ENCODE measurements at places on chromosomes 13 and 19.

DNA sequence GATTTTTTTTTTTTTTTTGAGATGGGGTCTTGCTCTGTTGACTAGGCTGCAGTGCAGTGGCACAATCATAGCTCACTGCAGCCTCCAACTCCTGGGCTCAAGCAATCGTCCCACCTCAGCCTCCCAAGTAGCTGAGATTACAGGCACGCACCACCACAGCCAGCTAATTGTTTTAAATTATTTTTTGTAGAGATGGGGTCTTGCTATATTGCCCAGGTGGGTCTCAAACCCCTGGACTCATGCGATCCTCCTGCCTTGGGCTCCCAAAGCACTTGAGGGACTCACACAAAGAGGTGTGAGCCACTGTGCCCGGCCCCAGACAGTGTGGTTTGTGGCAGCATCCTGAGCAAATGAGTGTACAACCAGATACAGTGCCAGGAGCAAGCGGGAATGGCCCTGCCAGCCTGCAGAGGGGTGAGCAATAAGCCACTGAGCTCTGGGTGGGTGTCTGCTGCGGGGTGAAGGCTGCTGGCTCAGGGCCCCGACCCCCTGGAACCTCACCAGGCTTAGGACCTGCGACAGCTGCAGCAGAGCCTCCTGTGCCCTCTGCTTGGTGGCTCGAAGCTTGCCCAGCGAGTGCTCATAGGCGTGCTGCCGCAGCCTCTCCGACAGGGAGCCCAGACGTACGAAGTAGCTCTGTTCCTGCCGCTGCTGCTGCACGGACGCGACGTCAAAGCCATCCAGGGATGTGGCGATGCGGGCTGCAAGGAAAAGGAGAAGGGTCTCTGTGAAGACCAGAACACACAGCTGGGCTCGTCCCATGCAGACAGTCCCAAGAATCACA lies 15.9 kb upstream of the TICAM1 start:
- no peak for DNase-seq

DNA sequence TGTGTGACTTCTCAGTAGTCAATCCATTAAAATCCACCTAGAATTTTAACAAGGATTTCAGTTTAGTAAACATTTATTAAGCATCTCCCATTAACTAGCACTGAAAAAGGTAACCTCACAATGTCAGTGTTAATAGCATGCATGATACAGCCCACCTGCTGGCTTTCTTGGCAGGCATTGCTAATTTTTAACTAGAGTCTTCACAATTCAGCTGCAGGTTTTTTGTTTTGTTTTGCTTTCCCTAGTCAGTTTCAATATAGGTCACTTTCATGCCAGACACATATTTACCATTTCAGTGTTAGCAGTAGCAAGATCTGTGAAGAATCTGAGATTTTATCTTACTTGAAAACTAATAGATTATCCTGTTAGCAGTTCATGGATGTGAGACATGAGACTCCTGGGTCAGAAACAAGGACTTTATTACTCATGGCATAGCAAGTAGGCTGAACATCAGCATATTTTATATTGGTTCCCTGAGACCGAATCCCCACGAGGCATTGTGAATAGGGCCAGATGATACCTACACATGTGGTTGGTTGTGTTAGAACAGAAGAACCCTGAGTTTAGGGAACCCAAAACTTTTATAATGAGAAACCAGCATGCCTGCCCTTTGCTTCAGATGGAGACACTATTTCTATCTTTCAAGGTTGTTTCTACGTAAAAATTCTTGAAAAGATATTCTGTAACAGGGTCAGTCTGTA lies 198.0 kb upstream of the HTR2A start:
- no peak for DNase-seq

DNA sequence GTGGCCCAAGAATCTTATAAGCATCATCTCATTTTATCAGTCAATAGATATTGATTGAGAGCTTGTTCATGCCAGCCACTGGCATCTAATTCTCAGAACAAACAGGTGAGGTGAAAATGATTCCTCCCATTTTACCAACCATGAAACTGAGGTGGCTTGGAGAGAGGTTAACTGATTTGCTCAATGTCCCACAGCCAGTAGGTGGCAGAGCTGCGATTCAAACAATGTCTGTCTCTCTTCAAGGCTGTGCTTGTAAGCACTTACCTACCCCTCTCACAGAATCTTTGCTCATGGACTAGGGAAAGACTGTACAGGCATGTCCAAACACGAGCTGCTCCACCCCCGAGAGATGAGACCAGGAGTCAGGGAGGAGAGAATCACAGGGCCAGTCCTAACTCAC lies 21.5 kb upstream of the GSX1 start:
- DNase-seq: peak; percentile 6

GRCh38 chr13:52459668-52460067 lies 4.4 kb downstream of the CKAP2 start:
- no peak for DNase-seq

DNA sequence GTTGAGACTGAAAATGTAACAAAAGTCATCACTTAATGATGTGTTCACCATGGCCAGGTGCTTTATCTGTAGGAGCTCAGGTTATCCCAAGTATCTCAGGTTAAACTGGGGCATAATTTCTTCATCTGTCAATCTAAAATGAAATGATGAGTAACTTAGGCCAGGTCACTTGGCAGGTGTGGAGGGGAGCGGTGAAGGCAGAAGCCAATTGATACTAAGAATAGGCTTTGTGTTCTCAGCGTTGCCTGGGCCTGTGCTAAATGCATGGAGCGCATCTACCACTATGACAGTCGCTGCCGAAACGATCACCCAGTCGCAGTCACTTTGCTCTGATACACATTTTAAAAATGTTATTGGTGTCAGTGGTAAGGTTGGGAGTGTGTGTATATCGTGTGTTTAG lies 91.6 kb downstream of the FGF9 start:
- no peak for DNase-seq

GRCh38 chr13:98055623-98056022 lies 87.3 kb upstream of the FARP1 start:
- no peak for DNase-seq

DNA sequence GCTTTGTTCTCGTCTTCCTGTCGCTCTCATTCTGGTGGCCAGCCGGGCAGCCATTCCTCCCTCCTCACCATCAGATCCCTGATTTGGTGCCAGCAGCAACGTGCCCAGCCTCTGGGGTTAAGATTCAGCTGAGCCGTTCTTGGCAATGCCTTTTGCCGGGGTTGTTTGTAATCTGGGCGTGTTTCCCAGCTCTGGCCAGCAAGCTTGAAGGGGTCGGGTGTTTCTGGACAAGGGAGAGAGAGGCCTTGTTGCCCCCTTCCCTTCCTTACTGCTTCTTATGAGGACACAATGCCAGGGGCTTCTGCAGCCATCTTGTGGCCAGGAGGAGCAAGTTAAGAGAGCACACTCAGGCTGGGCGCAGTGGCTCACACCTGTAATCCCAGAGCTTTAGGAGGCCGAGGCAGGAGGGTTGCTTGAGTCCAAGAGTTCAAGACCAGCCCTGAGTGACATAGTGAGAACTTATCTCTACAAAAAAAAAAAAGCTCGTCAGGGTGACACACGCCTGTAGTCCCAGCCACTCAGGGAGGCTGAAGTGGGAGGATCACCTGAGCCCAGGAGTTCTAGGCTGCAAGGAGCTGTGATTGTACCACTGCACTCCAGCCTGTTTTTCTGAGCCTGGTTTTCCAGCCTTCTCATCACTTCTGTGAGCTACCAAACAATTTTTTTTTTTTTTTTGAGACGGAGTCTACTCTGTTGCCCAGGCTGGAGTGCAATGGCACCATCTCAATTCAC lies 10.7 kb upstream of the CRTC1 start:
- DNase-seq: no peak

DNA sequence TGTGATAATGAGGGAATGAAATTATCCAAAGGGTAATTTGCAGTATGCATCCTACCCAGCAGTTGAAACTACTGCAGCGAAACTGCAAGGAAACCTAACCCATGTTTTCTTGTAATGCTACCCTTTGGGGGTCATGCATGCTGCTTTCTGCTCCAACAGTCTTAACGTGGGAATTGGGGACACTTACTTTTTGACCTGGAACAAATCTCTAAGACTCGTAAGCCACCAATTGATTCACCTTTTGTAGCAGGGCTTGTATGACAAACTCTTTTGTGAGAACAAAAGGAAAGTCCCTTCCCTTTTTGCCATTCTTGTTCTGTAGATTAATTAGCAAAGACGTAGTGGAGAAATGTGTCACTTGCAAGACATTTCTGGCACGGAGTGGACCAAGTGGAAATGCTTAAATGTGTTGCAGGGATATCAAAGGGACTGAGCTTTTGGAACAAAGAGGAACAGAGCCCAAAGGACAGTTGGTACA lies 27.4 kb downstream of the LRCH1 start:
- no peak for DNase-seq

DNA sequence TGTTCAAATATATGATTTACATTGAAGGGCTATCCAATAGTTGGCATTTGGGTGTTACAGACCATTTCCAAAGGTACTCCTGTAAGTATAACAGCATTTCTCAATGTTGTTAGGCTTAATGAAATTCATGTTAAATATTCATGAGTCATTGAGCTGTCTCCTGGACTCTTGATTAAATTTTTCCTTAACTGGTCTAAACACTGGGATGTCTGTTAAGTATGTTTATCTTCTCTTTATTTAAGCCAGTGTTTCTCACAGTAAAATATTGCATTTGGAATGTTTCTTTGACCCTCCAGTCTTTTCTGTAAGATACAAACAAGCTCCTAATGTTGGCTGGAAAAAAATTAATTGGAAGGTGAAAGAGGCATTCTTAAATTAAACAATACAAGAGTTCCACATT lies 402.5 kb upstream of the HTR2A start:
- DNase-seq: no peak

- DNase-seq: no peak
Measured at GRCh38 chr13:59954601-59955000, 209.1 kb downstream of the DIAPH3 start.

DNA sequence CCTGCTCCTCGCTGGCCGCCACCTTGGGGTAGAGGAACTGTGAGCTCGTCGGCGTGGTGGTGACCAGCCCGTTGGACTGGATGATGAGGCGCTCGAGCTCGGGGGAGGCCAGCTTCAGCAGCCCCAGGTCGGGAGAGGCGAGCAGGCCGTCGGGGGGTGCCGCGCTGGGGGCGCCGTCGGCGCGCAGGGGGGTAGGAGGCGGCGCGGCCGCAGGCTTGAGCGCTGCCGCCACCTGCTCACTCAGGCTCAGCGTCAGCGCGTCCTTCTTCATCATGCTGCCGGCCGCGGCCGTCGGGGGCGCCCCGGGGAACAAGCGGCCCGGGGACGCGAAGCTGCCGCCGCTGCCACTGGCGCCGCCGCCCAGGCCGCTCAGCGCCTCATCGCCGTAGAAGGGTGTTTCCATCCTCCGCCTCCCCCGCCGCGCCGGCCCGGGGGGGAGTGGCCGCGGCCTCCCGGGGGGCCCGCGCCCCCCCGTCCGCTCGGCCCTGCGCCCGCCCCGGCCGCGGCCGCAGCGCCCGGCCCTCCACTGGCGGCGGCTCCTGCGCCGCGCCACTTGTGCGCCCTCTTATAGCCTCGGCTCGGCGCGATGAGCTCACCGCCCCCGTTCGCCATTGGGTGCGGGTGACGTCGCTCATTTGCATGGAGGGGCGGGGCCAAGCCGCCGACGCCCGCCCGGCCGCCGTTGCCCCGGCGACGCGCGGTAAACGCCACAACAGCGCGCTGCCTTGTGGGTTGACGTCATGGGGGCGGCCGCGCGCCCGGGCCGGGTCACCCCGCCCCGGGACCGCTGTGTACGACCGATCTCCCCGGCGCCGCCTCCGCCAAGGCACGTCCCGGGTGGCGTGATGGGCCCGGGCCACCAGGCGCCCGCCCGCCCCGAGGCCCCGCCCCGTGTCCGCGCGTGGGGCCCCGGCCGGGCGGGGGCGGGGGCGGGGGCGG lies at the start of gene JUND:
Gene JUND (minus strand): TSS at position 541 of the 939 bp plus-strand sequence. CDS start 138 bp downstream, at position 403.
- peak; percentile 98 for DNase-seq

- no peak for DNase-seq
Measured at GRCh38 chr19:30659638-30660037, 287.5 kb downstream of the ZNF536 start.

DNA sequence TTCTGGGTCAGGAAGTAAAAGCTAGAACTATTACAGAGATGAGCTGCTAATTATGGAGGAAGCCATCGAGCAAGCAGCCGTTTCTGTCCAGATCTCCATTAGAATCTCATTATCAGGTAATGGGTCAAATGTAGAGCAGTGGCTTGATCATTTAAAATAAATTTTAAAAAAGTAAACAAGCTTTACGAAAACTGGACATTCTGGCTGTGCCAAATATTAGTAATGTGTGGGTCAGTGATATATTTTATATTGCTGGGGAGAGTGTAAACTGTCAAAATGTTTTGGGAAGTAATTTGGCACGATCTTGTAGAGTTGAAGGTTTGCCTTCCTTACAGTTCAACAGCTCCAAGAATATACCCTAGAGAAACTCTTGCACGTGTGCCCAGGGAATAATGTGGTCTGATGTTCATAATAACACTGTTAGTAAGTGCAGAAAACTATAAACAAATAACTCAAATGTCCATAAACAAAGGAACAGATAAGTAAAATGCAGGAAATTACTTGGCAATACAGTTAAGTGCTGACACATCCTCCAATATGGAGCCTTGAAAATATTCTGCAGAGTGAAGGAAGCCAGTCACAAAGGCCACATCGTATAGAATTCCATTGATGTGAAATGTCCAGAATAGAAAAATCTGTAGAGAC lies 127.2 kb upstream of the UBL3 start:
- no peak for DNase-seq

DNA sequence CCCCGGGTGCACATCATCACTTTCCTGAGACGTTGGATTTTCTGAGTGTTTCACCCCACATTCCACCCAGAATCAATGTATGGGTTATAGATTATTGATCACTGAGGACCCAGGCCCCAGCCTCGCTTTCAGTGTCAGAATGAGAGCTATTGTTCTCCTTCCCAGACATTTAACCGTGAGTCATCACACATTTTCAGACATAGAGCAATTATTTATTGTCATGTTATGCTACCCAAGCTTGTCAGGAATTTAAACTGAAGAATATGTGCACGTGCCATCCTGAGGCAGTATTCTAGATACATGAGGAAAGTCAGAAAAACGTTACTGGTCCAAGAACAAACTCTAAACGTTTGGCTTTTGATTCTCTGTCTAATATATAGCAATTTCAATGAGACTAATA lies 276.6 kb upstream of the ZNF507 start:
- DNase-seq: no peak

GRCh38 chr19:33246709-33247440 lies 21.2 kb upstream of the SLC7A10 start:
- DNase-seq: no peak

DNA sequence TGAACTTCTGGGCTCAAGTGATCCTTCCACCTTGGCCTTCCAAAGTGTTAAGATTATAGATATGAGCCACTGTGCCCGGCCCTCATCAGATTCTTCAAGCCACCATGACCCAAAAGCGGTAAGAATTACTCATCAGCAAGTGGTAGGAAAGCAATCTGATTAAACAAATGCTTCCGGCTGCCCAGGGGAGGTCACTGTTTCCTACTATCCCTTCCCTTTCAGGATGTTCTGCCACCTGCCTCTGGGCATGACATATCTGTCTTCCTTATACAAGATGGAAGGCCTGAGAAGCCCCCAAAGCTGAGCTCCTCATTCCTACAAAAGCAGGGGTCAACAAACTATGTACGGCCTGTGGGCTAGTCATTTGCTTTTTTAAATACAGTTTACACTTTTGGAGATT lies 7.0 kb downstream of the ABHD8 start:
- DNase-seq: no peak

All from NCI-H1417 (cell line).